NCI-H524 treated with DMSO at 0.1 percent for 48 hours (cell line): ENCODE measurements at places on chromosomes 11 and 22.

- no peak for DNase-seq
Measured at GRCh38 chr11:120065876-120066275, 72.0 kb downstream of the TRIM29 start.

GRCh38 chr22:49294656-49295464, 532.8 kb downstream of the BRD1 start:
- no peak for DNase-seq

DNA sequence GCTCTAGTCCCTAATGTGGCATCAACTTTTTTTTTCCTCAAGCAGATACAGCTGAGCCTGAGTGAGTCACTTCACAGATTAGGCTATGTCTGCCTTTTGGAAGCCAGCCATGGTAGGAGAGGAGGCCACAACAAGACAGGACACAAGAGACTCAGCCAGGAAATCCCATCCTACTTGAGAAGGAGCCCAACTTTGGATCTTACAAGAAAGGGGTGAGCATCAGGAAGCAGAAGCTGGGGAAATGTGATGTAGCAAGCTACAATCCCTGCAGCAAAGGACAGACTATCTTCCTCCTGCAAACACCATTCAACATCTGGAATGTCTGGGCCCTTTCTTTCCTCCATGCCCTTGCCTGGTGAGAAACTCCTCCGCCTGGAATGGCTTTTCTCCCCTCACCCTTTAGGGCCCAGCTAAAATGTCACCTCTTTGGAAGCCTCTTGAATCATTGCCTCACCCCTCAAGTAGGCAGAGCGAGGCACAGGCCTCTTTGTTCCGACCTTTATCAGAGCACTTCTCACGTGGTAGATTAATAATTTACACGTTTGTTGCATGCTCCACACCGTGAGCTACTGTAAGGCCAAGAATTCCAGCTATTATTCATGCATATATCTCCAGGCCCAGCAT, 156.4 kb upstream of the PITPNB start:
- DNase-seq = no peak

- no peak for DNase-seq
Measured at GRCh38 chr22:23408321-23408720, 171.8 kb downstream of the IGLL1 start.

GRCh38 chr11:32435511-32435941, at the start of gene WT1:
Gene WT1 (minus strand): TSS chr11:32435539.
- DNase-seq = no peak

GRCh38 chr11:117229411-117229810, 2.5 kb downstream of the PCSK7 start:
- no peak for DNase-seq

DNA sequence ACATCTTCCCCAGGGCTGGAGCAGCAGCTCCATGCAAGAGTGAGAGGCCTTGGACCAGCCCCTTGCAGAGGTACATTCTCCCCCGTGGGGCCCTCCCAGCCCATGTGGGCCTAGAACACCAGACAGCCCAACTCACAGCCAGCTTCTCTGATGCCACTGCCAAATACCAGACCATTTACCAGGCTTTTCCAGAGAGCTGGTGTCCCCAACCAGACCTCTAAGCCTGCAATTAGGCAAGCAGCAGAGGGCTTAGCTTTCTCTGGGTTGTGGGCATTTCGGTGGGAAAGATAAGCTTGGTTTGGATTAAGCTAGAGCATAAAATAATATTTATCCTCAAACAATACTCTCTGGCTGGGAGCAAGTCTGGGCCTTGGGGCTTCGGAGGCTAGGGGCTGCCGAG, 75.6 kb downstream of the TP53I11 start:
- DNase-seq = no peak

DNA sequence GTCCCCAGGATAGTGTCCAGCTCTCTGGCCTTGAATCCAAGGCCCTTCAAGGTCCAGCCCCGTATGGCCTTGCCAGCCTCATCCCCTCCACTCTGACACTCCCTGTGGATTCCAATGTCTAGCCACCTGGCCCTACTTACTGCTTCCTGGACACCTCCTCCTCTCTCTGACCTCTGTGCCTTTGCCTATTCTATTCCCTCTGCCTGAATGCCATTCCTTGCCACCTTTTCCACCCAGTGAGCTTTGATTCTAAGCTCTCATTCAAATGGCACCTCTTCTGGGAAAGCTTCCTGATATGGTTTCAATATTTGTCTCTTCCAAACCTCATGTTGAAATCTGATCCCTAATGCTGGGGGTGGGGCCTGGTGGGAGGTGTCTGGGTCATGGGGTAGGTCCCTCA, 31.9 kb upstream of the TTLL12 start:
- DNase-seq = no peak

- no peak for DNase-seq
Measured at GRCh38 chr22:28899199-28899853, 16.0 kb downstream of the ZNRF3 start.

DNA sequence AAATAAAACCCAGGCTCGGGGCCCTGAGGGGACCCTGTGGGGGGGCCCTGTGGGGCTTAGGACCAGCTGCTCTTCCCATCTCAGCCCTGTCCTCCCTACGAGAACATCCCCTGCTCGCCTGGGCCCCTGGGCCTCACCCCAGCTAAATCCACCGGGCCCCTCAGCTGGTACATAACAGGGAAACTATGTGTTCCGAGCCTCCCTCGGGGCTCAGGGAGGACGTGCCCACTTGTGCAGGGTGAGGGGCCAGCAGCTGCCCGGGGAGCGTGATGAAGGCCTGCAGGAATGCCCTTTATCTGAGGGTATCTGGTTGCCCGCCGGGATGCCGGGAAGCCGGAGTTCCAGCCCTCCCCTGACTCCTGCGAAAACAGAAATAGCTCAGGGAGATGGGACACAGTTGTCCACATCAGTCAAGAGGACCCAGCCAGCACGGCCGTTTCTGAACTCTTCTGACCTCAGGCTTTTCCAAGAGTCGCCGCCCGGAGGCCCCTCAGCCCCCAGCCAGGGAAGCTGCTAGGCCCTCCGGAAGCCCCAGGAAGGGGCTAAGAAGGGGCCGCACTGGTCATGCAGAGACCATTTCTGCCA, 20.6 kb downstream of the MRPL23 start:
- no peak for DNase-seq

DNA sequence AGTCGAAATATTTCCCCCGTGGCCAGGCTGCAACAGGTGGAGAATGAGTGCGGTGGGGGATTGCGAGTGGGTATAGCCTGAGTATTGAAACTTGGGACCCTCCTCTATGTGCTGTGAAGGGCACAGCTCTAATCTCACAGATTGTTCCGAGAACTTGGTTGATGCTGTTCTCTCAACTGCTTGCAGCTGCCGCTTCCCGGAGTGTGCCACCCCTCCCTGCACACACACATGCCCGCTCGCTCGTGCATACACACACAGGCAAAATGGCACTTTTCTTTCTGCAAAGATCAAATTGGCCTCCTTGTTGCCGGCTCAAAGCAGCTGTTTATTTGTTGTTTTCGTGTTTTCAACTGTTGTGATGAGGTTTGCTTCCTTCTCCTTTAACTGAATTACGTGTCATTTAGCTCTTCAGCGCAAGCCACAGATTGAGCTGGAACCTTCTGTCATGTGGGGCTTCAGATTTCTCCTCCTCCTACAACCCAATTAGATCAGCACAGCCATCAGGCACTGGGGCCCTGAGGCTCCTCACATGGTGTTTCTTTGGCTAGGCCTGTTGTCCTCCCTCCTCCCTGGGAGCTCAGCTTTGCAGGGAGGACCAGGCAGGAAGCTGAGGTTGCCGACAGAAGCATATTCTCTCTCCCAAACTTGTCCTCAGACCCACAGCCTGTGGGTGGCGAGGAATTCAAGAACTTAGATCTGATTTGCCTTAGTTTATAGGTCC, 13.9 kb upstream of the B3GAT1 start:
- DNase-seq = no peak

DNA sequence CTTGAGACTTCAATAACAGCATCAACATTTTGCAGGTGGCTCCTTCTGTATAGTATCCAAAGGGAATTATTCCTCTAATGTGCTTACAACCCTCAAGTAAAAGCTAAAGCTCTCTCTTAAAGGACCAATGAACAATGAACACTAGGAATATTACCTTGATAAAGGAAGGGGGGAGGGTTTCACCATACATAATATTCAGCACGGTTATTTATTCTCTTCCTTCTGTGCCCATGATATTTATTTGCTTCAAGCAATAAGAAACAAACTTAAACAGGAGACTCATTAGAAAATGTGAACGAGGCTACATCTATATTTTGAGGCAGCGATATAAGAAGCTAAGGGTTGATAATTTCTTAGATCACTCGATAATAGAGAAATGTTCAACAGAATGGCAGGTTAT, 21.2 kb downstream of the BLID start:
- no peak for DNase-seq

DNA sequence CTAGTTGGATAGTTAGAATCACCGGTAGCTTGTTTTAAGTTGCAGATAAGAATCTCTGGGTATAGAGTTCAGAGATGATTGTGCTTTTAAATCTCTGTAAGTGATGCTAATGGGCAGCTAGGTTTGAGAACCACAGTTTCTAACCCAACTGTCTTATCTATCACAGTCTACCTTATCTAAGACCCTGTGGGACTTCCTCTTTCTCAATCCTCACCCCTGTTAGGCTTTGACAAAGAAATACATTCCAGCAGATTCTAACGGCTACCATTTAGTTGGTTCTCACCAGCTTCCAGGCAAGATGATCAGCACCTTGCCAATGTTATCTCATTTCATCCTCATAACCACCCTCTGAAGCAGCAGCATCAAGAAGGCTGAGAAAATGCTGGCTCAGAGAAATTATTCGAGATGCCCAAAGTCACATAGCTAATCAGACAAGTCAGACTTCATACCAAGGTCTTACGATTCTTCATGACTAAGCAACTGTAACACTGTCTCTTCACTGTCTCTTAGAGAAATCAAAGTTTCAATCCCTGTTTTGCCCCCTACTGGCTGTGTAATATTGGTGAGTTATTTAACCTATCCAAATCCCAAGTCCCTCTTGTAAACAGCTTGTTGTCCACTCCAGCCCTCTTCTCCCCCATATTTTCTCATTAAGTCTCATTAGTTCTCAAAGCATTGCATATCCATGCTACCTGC, 192.4 kb upstream of the API5 start:
- DNase-seq = no peak

- no peak for DNase-seq
Measured at GRCh38 chr11:127058524-127058923, 58.0 kb upstream of the KIRREL3 start.

- no peak for DNase-seq
Measured at GRCh38 chr11:78731027-78731426, 156.4 kb upstream of the NARS2 start.

GRCh38 chr11:37689951-37690350, 1091.9 kb upstream of the RAG2 start:
- no peak for DNase-seq

DNA sequence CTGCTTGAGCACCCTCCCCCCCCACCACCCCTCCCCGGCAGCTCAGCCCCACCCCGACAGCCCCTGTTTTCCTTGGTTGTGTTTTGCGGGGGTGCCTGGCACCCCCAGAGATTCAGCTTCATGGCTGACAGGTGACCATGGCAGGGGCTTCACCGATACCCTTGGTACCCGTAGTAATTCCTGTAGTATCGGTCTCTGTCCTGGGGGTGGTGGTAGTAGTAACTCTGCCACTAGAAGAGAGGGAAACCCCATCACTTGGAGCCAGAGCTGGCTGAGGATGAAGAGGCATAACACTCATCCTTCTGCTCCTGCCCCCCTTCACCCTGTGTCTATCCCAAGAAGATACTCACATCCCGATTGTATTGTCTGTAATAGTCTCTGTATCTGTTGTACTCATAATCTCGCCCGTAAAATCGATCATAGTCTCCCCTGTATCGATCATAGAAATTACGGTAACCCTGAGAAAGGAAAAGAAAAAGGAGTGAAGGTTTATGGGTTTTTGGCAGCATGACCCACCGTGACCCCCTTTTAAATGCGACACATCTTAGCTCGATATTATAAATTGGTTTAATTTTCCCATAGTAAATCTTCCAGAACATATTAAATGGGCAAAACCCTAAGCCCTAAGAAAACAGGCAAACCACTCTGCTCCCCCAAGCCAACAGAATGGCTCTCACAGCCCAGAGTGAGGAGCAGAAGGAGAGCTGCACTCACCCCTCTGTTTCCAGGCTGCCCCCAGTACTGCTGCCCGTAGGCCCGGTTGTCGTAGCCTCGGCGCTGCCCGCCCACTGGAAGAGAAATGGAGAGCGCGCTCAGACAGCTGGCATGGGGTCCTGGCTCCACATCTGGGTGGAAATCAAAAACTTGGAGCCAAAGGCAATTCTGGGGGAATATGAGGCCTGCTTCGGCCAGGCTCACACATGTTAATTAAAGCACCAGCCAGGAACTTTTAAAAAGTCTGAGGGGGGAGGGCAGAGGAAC, 8.0 kb downstream of the GNG3 start:
- DNase-seq = no peak

DNA sequence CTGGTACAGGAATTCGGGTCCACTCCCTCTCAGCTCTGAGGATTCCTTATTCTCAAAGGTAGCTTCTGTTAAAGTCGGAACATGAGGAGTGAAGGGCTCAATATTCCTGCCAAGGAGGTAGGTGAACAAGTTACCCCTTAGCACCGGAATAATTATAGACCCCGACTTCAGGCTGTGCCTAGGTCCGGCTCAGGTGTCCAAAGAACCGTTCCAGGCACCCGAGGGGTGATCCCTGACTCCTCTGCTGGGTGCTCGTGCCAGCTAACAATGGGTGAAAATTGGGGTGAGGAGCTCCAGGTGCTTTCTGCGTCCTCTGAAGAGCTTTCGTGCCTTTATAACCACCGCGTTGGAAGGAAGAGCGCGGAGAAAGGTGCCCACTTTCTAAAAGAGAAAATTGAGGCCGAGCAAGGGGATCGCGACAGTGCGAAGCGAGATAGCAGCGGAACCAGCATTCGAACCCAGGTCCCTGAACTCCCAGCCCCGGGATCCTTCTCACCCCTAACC, 393 bp downstream of the CYB561A3 start:
- DNase-seq = no peak

- no peak for DNase-seq
Measured at GRCh38 chr11:15923183-15923582, 433.2 kb downstream of the SOX6 start.

GRCh38 chr22:42683578-42684283, 34.5 kb upstream of the CYB5R3 start:
- DNase-seq = no peak

DNA sequence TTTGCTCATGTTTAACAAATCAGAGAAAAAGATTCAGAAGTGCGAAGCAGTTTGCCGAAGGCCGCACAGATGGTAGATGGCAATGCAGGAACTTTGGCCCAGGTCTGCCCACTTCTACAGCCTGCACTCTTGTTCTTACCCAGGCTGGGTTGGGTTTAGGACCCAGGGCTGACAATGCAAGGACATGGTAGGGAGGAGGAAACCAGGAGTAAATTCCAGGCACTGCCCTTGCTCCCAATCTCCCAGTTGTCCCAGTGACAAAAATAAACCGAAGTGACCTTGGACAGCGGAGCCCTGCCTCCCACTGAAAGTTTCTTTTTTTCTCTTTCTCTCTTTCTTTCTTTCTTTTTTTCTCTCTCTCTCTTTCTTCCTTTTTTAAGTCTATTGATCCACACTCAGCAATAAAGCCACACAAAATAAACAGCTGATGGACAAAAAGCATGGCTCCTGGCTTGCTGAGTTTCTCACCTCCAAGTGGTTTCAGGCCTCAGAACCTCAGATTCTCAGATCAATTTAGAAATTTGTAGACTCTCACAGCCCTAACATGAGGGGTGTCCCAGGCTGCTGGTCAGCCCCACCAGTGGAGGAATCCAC, 33.5 kb upstream of the FCHSD2 start:
- no peak for DNase-seq

- no peak for DNase-seq
Measured at GRCh38 chr22:24026733-24027132, 15.6 kb downstream of the CABIN1 start.
